ENCODE measurements at places on chromosomes 13 and 19.

DNA sequence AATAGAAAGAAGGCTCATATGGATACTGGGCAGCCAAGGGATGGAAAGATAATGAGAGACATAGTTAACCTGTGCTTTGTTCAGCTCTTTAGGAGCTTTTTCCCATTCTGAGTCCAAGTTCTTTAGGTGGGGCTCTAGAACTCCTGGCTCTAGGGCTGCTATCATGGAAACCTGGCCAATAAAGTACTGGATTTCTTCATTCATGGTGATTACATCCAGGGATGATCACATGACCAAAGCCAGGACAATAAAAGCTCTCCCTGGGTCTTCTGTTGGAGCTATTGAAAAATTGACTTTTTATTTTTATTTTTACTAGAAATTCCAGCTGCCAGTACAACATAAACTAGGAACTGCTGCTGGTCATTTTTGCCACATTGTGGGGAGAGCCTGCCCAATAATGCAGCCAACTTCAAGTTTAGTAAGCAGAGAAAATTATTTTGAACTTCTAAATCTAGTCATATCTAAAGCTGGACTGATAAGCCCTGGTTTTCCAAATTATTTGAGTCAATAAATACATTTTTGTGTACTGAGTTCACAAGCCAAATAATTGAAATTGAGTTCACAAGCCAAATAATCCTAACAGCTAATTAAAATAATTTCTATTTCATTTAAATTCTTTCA lies 224.9 kb upstream of the STARD13 start:
- no peak for DNase-seq

- peak; percentile 42 for DNase-seq
Observed at GRCh38 chr13:24313439-24313838, 4.1 kb downstream of the C1QTNF9 start.

- DNase-seq: no peak
Observed at GRCh38 chr19:48826606-48827020, 9.7 kb downstream of the HSD17B14 start.

DNA sequence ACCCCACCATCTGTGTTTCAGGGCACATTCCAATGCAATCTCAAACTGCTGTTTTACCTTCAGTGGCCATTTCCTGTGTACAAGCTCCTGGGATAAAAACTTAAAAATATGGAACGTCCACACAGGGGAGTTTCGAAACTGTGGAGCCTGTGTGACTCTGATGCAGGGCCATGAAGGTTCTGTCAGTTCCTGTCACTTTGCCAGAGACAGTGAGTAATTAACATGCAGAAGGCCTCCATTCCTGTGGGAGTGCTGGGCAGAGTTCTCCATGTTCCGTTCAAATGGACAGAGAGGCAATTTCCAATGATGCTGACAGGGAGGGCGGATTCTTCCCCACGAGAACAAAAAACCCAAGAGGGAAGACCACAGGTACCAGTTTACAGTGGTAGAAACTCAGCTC lies 24.4 kb downstream of the WDR88 start:
- DNase-seq: no peak

DNA sequence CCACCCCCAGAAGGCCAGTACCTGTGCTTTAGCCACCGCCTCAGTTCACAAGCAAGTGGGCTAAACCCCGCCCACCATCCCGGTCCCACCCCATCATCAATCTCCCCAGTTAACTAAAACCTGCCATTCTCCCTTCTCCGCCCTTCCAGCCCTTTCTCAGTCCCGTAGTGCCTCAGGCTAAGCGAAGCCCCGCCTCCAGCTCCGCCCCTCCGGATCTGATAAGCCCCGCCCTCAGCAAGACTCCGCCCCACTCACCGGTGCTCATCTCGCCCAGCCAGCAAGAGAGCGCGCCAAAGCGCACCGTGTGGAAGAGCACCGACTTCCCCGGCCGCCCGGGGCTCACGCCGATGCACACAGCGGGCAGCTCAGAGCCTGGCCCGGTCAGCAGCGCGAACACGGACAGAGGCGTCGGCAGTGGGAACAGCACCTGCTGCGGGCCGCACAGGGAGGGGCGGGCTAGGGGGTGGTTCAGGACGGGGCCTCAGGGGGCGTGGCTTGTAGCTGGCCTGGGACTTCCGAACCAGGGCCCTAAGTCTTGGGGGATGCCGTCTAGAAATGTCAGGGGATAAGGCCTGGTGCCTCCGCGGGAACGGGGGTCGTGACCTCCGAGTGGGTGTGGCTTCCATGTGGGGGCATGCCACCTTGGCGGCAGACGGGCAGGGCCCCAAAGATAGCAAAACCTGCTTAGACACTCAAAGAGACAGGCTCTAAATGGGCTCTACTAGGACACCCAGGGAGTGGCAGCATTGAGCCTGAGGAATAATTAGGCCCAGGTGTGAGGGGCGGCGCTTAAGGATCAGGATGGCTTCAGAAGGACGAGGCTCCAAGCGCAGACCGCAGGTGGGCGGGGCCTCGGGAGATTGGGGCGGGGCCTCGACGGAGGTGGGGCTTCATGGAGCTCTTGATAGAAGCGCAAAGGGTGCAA lies 21.4 kb downstream of the MAP4K1 start:
- DNase-seq: peak; percentile 50

DNA sequence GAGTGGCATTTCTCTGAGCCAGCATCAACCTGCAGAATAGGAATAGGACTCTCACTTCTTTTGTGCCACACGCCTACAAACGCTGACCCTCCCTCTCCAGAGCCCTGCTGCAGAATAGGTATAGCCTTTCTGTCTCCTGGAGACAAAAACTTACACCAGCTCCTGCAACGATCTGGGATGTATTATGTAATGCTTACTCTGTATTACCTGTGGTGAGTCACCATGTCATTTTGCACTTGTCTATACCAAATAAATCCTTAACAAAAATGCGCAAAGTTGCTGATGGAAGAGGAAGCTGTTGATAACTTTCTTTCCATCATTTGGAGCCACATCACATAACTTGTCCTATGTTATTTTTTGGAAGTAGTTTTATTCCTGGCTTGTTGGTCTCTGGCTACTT lies 155.8 kb upstream of the FNDC3A start:
- DNase-seq: no peak

All from AG08396 (cell line).